HEK293T (cell line): ENCODE measurements at places on chromosomes 6 and 20.

DNA sequence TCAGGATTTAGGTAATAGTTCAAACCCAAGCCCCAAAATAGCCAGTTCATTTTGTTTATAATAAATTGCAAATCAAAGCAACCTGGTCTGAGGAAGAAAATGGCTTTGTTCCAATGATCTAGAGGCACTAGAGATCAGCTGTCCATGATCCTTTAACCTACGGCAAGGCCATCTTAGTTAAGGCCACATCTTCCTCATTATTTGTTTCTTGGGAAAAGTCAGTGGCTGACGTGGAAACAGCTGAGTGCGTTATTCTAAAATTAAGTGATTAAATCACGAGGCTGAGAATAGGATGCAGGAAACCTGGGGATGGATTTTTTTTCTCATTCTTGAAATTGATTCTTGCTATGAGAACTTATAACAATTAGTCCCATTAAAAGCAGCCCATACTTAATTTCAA is 10.1 kb upstream of the TENT5A start:
- DNase-seq = no peak

DNA sequence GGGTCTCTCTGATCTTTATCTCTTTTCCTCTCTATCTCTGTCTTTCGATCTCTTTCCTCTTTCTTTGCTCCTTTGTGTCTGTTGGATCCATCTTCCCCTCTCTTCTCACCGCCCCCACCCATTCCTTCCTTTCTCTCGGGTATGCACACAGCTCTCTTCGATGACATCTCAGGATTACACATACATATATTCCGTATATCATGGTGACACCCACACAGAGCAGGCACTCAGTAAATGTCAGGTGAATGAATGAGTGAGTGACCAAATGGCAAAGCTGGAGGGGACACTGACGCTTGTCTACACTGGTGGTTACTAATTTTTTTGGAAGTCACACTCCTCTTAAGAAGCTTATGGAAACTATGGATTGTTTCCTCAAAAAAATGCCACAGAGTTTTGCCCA is 9.9 kb downstream of the VSTM2L start:
- no peak for DNase-seq

DNA sequence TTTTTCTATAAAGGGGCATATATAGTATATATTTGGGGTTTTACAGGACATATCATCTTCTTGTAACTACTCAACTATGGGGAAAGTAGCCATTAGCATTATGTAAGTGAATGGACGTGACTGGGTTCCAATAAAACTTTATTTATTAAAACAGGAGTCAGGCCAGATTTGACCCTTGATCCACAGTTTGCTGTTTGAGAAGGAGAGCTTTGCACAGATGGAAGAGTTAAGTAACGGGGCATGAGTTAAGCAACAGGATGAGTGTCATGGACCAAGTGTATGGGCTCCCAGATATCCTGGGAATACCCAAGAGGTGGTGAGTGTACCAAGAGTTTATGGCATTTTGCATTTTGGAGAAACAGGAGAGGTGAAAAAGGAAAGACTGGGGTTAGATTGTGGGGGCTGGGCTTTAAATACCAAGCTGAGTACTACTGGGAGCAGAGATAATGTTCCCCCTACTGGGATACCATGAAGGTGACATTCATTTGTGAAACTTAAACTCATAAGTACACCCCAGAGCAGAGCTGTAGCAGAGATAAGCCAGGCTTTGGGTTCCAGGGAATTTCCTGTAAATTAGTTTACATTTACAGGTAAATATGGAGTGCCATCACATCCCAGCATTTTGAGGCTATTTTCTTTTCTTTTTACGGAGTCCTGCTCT is 18.5 kb upstream of the SCUBE3 start:
- DNase-seq = no peak

DNA sequence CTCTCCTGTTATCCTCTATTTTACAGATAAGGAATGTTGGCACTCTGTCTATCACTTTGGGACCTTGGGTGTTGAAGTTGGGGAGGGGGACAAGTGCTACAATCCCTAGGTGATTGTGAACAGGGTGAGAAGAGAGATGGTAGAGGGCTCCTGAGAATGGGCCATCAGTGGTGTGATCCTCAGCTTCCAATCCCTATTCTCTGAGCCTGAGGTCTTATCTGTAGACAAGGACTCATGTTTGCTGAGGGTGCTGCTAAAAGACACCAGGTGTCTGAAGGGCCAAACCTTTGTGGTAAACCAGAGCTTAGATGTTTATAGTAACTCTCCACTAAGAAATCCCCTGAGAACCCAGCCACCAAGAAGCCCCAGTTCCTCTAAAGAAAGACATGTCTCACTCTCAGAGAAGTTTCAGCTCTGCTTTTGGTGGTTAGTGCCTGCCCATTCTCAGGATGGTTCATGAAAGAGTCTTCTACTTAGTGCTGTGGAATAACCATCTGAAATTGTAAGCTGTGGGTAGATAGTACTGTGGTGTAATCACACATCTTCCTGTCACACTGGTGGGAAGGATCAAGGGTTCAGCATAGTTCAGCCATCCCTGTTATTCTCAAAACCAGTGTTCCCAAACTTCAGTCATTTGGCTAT is 58.2 kb upstream of the IL20RA start:
- no peak for DNase-seq
